ENCODE measurements at places on chromosomes 4 and X. TPM values are rescaled to one million over a fixed set of nuclear protein-coding genes. Genes with fewer than 3 reads are reported as not detected.

DNA sequence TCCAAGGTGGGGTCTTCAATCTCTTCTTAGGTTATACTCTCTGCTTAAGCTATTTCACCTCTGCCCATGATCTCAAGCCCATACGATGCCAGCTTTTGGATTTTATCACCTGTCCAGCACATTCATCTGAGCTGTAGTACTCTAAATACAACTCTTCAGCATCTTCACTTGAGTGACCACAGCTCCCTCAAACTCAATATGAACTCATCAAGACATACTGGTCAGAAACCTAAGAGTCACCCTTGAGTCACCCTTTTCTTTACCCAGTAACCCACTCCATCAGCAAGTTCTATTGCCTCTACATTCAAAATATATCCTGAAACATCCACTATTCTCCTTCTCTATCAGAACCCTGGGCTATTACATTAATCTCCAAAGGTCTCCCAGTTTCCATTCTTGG is 69.4 kb downstream of the DCHS2 start:
- DNase-seq: no peak

GRCh38 chr4:108527723-108528122 is 92.7 kb upstream of the RPL34 start:
- DNase-seq: no peak

DNA sequence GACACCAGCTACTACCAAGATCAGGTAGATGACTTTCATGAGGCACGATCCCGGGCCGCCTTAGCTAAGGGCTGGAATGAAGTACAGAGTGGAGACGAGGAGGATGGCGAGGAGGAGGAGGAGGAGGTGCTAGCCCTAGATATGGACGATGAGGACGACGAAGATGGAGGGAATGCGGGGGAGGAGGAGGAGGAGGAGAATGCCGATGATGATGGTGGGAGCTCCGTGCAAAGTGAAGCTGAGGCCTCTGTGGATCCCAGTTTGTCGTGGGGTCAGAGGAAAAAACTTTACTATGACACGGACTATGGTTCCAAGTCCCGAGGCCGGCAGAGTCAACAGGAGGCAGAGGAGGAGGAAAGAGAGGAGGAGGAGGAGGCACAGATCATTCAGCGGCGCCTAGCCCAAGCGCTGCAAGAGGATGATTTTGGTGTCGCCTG is 481 bp downstream of the UTP3 start:
- DNase-seq: no peak

- peak; percentile 84 for DNase-seq
Measured at GRCh38 chr4:86976801-86977485, 42.1 kb downstream of the AFF1 start.

- DNase-seq: no peak
Measured at GRCh38 chr4:118927974-118928373, 39.3 kb downstream of the SYNPO2 start.

- no peak for DNase-seq
Measured at GRCh38 chrX:134025986-134026545, 40.7 kb upstream of the GPC3 start.

GRCh38 chr4:47483745-47484144 is 1.3 kb upstream of the ATP10D start:
- no peak for DNase-seq

DNA sequence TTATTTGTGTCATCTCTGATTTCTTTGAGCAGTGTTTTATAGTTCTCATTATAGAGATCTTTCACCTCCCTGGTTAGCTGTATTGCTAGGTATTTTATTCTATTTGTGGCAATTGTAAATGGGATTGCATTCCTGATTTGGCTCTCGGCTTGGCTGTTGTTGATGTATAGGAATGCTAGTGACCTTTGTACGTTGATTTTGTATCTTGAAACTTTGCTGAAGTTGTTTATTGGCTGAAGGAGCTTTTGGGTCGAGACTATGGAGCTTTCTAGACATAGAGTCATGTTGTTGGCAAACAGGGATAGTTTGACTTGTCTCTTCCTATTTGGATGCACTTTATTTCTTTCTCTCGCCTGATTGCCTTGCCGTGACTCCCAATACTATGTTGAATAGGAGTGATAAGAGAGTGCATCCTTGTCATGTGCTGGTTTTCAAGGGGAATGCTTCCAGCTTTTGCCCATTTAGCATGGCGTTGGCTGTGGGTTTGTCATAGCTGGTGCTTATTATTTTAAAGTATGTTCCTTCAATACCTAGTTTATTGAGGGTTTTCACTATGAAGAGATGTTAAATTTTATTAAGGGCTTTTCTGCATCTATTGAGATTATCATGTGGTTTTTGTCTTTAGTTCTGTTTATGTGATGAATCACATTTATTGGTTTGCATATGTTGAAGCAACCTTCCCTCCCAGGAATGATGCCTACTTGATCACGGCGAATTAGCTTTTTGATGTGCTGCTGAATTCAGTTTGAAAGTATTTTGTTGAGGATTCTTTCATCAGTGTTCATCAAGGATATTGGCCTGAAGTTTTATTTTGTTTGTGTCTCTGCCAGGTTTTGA is 72.7 kb upstream of the BOD1L1 start:
- peak; percentile 88 for DNase-seq

DNA sequence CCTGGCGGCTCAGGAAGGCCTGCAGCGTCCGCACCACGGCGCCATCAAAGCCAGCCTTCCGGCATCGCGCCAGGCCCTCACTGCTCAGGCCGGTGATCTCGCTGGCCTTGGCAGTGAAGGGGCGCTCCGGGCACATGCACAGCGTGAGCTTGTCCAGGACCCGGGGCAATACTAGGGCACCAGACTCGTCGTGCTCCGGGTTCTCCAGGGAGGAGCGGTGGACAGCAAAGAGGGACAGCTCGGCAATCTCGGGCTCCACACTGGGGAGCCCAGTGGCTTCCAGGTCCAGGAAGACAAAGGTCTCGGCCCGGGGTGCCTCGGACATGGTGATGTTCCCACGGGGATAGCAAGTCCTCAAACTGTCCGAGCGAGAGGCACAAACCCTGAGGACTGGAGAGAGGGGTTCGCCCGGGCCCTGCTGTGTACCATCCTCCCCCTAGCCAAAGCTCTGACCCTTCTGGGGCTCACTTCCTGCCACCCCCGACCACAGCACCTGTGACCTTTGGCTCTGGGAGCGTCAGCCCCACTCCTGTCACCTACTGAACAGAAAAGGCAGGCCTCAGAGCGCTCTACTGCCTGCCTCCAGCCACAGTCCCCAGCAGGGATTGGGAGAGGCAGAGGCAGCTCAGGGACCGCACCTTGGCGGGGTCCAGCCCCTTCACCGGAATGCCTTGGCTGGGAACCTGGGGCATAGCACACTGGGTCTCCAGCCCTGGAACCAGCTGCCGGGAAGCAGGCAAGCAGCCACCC is 575 bp downstream of the TREX2 start:
- no peak for DNase-seq

DNA sequence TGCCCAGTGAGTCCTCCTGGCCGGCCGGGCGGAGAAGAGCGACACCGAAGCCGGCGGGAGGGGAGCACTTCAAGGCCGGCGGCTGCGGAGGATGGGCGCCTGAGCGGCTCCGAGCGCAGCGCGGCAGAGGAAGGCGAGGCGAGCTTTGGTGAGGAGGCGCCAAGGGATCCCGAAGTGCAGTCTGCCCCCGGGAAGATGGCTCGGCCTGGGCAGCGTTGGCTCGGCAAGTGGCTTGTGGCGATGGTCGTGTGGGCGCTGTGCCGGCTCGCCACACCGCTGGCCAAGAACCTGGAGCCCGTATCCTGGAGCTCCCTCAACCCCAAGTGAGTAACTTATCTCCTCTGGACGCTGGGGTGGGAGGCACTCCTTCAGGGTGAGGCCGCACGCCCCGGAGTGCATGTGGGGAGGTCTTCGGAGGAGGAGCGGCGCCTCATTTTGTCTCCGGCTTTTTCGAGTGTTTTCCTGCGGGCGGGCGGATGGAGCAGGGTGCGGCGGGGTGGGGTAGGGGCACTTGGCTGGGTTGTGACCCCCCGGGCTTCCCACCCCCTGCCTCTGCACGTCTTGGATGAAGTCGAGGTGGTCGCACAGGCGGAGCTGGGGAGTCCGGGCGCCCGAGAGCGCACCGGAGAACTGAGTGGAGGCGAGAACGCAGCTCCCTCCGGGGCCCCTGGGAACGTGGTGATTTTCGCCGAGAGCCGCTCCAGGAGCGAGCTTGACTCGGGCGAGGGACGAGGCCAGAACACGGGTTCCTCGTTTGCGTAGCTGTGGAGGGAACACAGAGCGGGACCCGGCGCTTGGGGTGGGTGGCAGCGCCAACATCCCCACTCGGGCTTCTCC is 979 bp downstream of the EFNB1 start:
- no peak for DNase-seq

DNA sequence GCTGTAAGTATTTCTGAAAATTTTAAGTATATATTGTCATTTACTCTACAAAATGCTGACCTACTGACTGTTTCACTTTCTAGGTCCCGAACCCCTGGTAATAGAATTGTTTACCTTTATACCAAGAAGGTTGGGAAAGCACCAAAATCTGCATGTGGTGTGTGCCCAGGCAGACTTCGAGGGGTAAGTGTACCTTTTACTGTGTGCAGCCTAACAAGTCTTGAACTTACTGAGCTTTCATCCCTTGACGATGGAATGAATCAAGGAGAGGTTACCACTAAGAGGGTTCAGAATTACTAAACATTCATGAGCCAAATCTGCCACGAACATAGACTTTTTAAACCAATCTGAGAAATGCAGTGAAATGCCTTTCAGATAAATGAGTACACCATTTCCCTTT is 1.6 kb downstream of the RPL34 start:
- no peak for DNase-seq

DNA sequence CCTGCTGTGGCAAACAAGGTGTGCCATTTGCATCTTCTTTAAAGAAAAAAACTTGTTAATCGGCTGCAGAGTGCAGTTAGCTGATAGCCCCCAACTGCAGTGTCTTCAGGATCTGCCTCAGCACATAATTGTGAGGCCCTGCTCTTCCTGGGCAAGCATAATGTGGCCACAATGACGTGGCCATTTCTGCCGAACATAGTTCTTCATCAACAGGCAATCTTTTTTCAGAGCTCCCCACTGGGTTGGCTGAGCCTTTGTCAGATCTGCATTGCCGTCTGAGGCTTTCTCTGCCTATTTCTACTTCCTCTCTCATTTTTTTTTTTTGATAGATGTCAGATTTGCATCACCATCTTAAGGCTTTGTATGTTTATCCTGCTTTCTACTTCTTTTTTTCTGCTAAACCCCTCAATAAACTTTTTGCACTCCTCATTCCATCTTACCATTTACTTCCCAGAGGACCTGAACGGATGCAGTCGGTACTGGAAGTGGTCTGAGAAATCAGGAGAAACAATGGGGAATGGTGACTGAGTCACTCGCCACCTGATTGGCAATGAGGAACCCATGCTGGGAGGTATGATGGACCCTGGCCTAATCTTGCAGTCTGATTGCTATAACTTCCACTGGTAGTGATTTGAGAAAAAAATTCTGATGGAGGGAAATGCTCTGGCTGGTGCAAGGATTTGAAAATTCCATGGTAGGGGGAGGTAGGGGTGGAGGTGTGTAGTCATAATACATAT is 21.2 kb upstream of the TAB3 start:
- no peak for DNase-seq

GRCh38 chr4:36676139-36677050 is 395.0 kb downstream of the DTHD1 start:
- no peak for DNase-seq

DNA sequence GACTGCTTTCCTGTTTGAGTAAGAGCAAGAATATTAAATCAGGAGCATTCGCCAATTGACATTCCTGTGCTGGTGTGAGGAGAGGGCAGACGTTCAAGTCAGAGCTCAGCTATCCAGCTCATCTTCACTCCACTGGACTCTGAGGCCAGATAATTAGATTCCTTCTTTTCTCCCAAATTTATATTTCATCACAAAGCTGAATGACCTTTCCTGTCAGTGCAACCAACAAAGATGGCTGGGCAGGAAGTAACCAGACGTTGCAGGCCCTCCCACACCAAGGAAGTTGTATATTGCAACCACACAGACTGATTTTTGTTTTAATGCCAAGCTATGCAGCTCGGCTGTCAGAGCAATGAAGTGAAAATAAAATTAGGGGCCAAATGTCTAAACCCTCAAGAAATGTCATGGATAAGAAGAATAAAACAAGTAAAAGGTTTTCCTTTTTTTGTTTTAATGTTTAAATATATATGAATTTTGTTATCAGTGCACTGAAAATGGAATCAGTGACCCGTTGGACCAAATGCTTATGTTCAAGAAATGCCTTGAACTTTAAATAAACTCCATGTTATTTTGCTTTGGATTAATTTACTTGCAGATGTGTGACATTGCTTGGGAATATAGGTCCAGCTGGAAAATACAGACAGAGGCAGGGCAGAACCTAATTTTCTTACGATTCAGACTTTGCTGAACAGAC is 578.9 kb upstream of the FAT1 start:
- no peak for DNase-seq

DNA sequence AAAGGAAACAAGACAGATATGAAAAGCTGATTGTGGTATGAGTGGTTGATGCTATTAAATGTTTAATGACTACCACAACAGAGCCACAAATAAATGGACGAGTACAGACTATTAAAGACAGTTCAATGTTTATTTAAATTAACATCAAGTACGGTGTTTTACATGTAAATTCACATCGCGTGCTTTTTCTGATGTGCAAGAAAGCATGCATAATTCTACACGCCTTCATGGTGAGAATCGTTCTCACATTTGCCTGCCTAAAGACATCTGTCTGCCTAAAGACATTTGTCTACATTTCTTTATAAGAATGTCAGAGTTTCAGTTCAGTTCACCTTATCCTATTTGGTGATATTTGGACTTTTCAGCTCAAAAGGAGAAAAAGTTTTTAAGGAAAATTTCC is 7.3 kb upstream of the GPR143 start:
- DNase-seq: no peak

Gene NLGN4X
- 0.15 TPM for polyA plus RNA-seq

Gene P2RY4
- 0.03 TPM for polyA plus RNA-seq

Gene GRIPAP1
- polyA plus RNA-seq: 16.1 TPM

Gene DTHD1
- not detected for polyA plus RNA-seq
